ENCODE measurements at places on chromosomes 7 and 10. TPM values are rescaled to one million over a fixed set of nuclear protein-coding genes. Genes with fewer than 3 reads are reported as not detected.

DNA sequence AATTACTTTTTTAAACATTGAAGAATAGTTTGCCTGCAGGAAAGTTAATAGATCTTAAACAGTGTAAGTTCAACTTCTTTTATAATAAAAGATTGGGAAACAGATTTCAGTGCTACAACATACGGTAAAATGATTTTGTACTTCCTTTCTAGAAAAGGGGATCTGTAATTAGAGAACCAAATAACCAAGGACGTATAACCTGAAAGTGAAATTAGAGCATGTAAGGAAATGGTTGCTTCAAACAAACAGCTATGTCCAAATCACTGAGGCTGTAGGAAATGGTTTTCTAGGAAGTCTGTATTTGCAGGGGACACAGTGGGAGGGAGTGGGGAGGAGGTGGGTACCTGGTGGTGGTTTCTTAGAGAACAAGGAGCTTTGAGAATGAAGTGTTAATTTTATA is 57.9 kb upstream of the EXOC6 start:
- no peak for DNase-seq

DNA sequence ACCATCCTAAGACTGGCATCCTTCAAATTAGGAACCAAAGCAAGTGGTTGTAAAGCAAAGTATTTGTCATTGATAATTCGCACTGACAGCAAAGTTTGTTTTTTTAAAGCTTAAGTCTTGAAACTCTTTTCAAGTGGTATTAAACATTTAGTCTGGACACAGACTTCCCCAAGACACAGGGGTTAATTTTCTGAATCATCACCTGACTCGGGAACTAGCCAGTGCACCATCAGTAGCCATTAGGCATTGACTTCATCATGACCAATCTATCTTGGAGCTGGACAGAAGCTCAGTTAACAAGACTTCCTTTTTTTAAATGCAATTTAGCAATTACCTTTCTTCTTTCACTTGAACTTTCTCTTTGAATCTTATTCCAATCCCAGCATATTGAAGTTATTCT is 210.6 kb downstream of the ZNF365 start:
- DNase-seq: peak; percentile 37

DNA sequence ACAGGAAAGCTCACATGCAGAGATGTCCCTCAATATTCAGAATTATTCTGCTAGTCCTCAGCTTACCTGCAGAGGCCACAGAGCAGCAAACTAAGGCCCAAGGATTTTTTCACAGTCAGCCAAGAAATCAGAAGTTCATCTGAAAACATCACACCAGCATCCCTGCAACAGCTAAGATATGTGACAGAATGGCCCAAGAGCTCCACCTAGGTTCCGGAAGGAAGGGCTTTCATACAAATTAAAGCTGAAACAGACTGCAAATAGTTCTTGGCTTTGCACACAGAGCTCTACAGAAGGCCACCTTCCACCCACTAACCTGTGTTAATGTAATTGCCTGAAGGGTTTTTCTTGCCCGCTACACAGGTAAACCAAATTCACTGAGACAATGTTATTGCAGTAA is 438.8 kb upstream of the C7orf33 start:
- DNase-seq: no peak

DNA sequence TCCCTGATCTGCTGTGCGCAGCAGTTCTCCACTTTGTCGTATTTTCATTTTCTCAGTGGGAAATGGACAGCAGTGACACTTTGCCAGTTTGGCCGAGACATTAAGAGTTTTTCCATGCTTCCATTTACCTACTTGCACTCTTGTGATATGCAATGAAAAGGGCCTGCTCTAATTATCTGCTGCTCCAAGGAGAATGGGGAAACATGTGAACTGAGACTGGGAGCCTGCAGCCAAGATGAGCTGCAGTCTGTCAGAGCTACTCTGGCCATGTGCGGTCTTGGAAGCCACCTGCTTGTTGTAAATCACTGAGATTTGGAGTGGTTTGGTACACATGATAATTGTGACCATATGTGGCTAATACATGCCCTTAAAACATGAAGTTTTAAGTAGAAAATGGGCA is 586.6 kb upstream of the POT1 start:
- no peak for DNase-seq

- no peak for DNase-seq
Observed at GRCh38 chr10:115056186-115056585, 37.0 kb upstream of the ATRNL1 start.

DNA sequence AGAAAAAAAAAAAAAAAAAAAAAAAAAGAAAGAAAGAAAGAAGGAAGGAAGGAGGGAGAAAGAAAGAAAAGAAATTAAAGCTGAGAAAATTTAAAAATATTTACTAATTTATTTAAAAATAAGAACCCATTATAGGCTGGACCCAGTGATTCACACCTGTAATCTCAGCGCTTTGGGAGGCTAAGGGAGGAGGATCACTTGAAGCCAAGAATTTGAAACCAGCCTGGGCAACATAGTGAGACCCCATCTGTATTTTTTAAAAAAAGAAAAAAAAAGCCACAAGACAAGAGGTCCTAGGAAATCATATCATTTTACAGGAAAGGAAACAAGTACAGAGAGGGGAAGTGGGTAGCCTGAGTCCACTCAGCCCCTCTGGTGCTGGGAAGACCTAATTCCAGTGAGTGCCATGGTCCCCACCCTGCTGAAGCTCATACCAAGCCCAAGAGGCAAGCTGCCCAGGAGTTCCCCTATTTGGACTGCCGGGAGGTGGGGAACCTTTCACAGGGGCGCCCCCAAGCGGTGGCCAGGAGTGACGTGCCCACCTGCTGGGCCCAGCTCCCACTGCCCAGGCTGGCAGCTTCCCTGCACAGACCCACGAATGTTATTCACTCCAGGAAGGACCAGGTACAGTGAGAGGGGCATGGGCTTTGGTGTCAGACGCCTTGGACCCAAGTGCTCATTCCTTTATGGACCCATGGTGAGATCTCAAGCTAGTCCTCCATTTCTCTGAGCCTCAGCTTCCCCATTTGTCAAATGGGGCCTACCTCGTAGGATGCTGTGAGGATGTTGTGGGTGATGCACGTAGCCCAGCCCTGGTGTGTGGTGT is 133.6 kb downstream of the ZMIZ1 start:
- no peak for DNase-seq

DNA sequence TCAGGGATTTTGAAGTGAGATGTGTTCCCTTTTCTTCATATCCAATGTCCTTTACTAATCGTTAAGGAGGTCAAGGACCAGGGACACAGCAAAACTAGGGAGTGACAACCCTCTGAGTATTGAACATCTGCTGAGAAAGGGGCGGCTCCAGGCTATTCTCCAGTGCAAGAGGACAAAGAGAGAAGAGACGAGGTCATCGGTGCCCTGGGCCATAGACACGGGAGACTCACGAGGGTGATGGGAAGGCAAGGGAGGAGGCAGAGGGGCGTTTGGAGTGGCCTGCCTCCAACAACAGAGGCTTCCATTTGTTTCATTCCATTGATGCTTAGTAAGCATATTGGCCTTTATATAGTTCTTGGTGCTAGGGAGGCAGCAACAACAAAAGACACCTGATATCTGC is 268.4 kb downstream of the CXCL12 start:
- DNase-seq: no peak

The GHRHR gene
- not detected for total RNA-seq

The OR13A1 gene
- total RNA-seq: not detected

The PTPRN2 gene
- 0.11 TPM for total RNA-seq
